ENCODE measurements at places on chromosomes 6 and 20. TPM values are rescaled to one million over a fixed set of nuclear protein-coding genes. Genes with fewer than 3 reads are reported as not detected.

SCRT2 gene
- total RNA-seq: not detected

ASIP gene
- total RNA-seq: not detected

HLA-DRA gene
- not detected for total RNA-seq

SLC44A4 gene
- not detected for total RNA-seq

NKAIN4 gene
- total RNA-seq: 0.15 TPM

TPD52L1 gene
- total RNA-seq: 5.6 TPM

DDX43 gene
- total RNA-seq: 0.15 TPM

ADGRG6 gene
- total RNA-seq: 0.75 TPM

AKAP7 gene
- 12.0 TPM for total RNA-seq

ZSCAN31 gene
- total RNA-seq: 16.8 TPM

HSPA1B gene
- total RNA-seq: 66.7 TPM

MOXD1 gene
- total RNA-seq: 81.2 TPM

EMILIN3 gene
- total RNA-seq: not detected

FOXO3 gene
- total RNA-seq: 41.8 TPM

Measured in smooth muscle cell of the coronary artery (primary cell).